Activated T-helper 1 cell treated with anti-CD3 and anti-CD28 coated beads, Interleukin-2, amount 50 U/mL, for 16 hours (primary cell): ENCODE measurements at places on chromosomes 12 and 14.

DNA sequence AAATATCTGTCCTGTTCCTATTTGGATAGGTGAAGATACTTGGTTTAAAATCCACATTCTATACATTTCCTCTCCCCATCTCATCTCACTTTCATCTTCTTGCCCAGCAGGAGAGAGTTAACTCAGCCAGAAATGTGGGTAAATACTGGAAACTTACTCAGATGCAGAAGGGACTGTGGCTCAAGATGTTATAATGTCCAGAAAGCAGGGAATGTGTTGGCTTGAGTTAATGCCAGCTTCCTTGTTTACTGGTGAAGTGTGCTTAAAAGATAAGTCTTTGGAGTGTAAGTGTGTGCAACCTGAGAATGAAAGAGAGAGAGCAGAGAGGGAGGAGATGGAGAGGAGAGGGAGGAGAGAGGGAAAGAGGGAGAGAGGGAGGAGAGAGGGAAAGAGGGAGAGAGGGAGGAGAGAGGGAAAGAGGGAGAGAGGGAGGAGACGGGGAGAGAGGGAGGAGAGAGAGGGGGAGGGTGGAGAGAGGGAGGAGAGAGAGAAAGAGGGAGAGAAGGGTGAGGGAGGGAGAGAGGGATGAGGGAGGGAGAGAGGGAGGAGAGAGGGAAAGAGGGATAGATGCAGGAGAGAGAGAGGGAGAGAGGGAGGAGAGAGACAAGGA lies 22.0 kb upstream of the SNRPF start:
- no peak for DNase-seq

- no peak for DNase-seq
Measured at GRCh38 chr12:131370321-131370720, 340.6 kb upstream of the SFSWAP start.

GRCh38 chr12:2138871-2139308 lies 86.1 kb downstream of the CACNA1C start:
- no peak for DNase-seq

GRCh38 chr12:5051334-5051733 lies 7.7 kb downstream of the KCNA5 start:
- no peak for DNase-seq

- no peak for DNase-seq
Measured at GRCh38 chr12:56351325-56351724, 8.6 kb downstream of the STAT2 start.

DNA sequence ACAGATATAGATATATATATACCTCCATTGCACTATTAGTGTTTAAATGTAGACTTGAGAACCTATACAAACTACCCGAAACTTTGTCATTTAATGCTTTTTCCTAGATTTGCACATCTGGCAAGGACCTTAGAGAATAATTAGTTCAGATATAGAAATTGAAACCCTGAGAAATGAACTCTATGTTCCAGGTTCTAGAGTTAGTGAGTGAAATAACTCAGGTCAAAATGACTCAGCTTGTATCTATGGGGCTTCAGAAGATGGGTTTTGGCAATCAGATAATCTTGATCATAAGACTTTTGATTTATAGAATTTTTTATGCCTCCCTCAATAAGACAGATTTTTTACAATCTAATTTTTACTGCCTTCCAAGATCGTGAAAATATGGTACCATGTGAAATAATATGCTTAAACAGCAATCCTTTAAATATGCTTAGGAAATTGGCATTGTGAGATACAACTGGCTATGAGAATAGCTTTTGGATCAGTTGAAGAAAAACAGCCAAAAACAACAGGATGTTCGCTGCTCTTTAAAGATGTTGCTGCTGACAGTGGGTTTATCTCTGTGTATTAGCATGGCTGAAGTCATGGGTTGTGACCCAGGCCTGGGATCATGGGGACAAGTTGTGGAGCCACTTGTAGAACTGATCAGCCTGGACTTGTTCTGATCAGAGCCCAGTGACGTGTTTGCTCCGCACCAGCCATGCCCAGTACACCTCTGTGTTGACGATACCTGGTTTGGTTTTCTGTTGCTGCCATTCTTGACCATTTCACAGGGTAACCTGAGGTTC lies 63.6 kb downstream of the TTLL5 start:
- no peak for DNase-seq

- no peak for DNase-seq
Measured at GRCh38 chr14:101588990-101589389, 27.7 kb downstream of the DIO3 start.

DNA sequence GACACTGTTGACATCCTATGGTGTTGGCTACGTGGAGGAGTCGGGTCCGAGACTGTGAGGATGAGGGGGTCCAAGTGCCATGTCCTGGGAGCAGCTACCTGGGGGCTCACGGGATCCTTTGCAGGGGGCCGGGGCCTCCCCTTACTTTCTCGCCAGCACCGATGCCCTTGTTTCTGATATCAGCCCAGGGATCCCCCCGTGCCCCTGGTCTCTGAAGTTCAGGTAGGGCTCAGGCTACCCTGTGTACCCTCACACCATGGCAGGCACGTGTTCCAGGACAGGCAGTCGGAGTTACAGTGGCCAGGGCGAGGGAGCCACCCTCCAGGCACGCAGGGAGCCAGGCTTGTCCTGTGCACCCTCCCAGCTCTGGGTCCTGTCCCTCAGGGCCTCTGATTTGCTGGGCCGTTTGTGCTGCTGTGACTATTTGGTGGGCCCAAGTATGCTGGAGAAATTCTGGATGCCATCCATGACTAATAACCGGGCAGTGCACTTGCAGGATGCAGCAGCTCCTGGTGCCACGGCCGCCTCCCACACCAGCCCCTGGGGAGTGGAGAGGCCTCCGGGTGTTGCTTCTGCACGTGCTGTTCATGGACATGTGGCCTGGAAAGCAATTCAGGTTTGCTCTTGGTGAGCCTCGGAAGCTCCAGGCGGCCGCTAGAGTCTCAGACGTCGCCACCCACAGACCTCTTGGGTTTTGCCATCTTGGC lies 93.1 kb upstream of the SFSWAP start:
- DNase-seq, result no peak

DNA sequence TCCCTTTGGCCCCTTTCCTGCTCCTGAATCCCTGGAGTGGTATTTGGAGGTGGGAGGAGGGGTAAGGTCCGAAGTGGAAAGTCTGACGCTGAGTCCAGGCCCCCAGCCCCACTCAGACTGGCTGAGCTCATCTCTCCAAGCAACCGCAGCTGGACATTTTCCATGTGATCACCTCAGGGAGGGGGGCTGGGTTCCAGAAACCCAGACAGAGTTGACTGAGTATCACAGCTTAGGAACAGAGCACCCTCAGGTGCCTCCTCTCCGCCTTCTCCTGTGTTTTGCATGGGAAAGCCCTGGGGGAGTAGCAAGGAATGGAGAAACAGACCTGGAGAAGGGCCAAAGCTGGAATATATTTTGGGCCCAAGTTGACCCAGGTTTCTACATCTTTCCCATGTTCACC lies 8.0 kb upstream of the ITGA5 start:
- DNase-seq, result no peak

GRCh38 chr12:3647504-3647903 lies 105.4 kb downstream of the CRACR2A start:
- DNase-seq, result no peak

DNA sequence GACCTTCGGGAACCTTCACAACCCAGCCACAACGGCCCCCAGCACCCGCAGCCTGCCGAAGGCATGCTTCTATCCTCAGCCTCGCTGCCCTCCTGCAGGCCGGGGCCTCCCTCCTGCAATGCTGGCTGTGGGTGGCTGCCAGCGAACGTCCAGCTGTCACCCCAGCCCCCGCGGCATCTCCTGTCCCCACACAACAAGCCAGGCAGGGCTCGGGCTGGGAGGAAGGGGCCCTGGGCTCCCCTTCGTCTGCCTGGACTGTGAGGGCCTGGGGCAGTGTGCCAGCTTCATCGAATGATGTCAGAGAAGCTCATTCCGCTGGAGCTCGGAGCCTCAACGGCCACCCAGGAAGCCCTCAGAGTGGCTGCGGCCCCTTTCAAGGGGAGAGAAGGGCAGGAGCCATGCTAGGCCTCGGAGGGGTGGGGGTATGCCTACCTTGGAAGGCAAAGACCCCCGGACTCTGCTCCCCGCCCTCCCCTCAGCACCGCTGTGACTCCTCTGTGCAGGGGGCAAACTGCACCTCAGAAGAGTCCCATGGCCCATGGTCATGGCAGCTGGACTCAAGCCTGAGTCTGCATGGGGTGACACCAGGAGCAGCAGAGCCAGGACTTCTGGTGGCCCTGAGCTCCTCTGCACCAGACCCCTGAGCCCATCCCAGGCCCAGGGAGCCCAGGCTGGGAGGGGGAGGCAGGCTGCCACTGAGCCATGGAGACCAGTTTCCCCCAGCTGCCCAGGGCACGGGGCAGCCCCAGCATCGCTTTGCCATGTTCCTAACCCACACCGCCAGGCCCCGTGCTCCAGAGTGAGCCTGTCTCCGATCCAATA lies 24.7 kb upstream of the C14orf180 start:
- DNase-seq, result no peak

- no peak for DNase-seq
Measured at GRCh38 chr12:64180951-64181350, 41.1 kb downstream of the KICS2 start.

- DNase-seq, result no peak
Measured at GRCh38 chr14:69458350-69458749, 26.2 kb upstream of the PLEKHD1 start.

- DNase-seq, result no peak
Measured at GRCh38 chr12:93657071-93657470, 20.1 kb upstream of the CRADD start.
